ENCODE measurements at places on chromosomes 2 and 18. TPM values are rescaled to one million over a fixed set of nuclear protein-coding genes. Genes with fewer than 3 reads are reported as not detected.

Gene TSPYL6
- total RNA-seq: not detected

Gene FAM124B
- total RNA-seq: not detected

Gene C2orf66
- total RNA-seq: 0.07 TPM

Gene MDH1B
- total RNA-seq: 1.7 TPM

Gene OSR1
- 9.0 TPM for total RNA-seq

Gene SERPINB4
- total RNA-seq: 0.16 TPM

Gene GAL3ST2
- total RNA-seq: not detected

Gene CRIM1
- total RNA-seq: 134 TPM

Gene FARP2
- 30.9 TPM for total RNA-seq

Gene G6PC2
- total RNA-seq: not detected

Gene SERPINB2
- not detected for total RNA-seq

Gene CRYBA2
- not detected for total RNA-seq

Gene DLGAP1
- 0.09 TPM for total RNA-seq

Gene SERTAD2
- total RNA-seq: 13.4 TPM

Gene FRZB
- 0.07 TPM for total RNA-seq

Gene DYTN
- total RNA-seq: not detected

Gene MTLN
- 121 TPM for total RNA-seq

Gene IRS1
- total RNA-seq: 17.6 TPM

Gene DPYSL5
- total RNA-seq: 3.8 TPM

Gene RBKS
- total RNA-seq: 8.8 TPM

Gene SERPINB5
- total RNA-seq: 0.13 TPM
